ENCODE measurements at places on chromosomes 1 and 21.

DNA sequence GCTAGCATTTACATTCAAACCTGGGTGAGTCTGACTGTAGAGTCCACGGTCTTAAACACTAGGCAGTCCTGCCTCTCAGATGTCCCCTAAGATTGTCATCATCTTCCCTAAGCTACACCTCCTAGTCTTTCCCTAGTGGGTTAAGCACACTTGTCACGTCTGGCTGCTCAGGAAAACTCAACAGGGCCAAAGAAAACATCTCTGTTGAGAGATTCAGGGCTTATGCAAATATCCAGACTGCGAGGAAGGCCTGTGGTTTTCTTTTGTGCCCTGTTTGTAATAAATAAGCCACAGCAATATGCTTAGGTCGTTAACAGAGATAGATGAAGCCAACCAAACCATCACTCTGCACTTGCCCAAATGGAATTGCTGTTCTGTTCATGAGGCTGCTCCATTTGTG is 472.6 kb upstream of the DEPDC1 start:
- DNase-seq = no peak

GRCh38 chr1:164742745-164743144 is 183.8 kb downstream of the PBX1 start:
- DNase-seq = no peak

DNA sequence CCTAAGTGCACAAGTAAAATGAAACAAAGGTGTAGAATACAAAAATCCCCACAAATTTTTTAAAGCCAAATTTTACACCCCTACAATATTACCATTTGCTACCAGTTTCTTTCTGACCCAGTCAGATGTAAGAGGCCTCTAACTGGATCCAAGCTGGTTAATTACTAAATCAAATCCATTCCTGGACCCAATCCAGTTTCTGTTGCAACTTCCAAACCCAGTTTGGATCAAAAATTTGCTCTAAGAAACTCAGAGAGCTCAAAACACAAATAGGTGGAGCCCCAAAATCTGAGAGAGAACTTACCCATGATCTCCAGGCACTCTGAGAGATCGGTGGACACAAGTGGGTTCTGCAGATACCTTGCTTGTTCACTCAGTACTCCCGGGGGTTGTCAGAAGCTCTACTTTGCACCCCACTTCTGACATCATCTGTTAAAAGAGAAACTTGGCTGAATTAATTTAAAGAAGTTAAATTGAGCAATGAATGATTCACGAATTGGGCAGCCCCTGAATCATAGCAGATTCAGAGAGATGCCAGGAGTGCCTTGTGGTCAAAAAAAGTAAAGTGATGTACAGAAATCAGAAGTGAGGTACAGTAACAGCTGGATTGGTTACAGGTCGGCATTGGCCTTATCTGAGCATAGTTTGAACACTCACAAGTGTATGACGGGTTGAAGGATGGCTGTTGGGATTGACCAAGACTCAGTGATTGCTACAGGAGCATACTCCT is 448.0 kb downstream of the KCNT2 start:
- no peak for DNase-seq

DNA sequence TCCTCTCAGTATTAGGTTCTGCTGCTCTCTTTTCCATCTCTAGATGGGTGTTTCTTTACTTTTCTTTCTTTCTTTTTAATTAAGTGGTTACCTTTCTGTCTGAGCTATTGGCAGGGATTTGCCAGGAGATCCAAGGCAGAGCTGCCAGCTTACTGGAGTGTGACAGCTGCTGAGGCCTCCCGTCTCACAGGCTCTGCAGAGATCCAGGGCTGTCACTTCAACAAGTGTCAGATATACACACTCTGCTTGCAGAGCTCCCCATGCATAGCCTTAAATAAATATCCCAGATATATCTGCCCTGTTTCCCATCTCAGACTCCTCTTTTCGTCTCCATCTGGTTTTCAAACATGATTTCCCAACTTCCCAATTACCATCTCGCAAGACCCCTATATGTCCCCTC is 124.3 kb downstream of the NOS1AP start:
- no peak for DNase-seq

GRCh38 chr21:33657124-33657820 is 15.0 kb downstream of the ITSN1 start:
- no peak for DNase-seq

- no peak for DNase-seq
Observed at GRCh38 chr1:45629035-45629434, 5.2 kb upstream of the CCDC17 start.

DNA sequence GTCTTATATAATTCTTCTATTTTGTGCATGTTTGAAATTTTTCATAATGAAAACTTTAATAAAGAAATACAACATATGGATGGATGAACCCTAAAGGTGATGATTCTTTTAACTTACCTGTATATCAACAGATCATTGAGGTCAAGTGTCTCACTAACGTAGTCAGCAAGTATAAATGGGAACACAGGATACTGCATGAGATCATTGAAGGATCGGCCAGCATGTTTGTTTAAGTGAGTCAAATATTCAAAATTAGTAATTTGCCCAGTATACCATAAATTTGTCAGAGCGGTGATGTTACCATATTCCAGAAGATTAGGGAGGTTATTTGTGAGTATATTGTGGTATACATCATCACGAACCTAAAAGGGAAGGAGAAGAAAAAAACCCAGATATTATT is 71.0 kb upstream of the GNG4 start:
- no peak for DNase-seq

DNA sequence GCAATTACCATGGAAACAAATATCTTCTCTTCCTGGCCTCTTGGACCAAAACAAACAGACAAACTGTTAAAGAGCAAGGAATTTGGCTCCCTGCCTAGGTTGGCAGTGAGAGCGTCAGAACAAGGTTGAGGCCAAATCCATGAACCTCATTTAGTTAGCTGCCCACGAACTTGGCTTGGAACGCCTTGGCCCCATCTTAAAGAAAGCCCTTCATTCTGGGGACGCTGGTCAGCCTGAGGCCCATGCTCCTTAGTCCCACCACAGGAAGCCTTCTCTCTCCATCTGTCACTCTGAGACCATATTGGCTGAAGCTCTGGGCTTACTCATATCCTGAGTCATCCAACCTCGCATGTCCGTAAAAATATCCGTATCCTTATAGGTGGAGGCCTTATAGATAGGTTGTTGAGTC is 62.4 kb upstream of the DIRAS3 start:
- DNase-seq = no peak

GRCh38 chr1:174160109-174160473 is 771 bp downstream of the RABGAP1L start:
- no peak for DNase-seq
